HT-29 (cell line): ENCODE measurements at places on chromosomes 3 and 15.
A peak's percentile ranks its signal among the peaks of the same experiment; 100 is the strongest.

GRCh38 chr3:183775781-183776180, 49.6 kb downstream of the MAP6D1 start:
- DNase-seq, result no peak

- peak; percentile 66 for DNase-seq
Observed at GRCh38 chr15:77538793-77539497, 93.8 kb downstream of the LINGO1 start.

- no peak for DNase-seq
Observed at GRCh38 chr3:198107840-198108734, 148.1 kb downstream of the LMLN start.

GRCh38 chr3:151074256-151074655, 11.2 kb upstream of the MED12L start:
- no peak for DNase-seq

DNA sequence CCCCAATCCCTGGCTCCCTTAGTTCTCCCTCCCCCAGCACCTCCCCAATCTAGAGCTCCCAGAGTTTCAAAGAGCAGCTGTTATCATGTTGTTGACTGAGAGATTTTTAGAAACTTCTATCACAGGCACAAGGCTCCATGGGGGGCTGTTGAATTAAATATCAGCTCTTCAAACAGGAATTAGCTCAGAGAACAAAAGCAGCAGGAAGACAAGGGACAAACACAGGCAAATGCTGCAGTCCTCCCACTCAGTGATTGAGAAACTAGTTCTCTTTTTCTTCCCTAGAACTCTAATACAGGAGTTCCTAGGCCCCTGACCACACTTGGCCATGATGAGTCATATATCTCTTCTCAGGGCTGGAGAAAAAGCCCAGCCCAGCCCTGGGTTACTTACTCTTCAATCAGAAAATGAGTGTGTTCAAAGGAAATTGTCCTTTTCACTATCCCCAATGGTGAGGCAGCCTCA, 262.1 kb downstream of the IGSF11 start:
- no peak for DNase-seq

GRCh38 chr3:49656541-49657112, 17.5 kb upstream of the APEH start:
- DNase-seq, result peak; percentile 4

- no peak for DNase-seq
Observed at GRCh38 chr3:87800516-87800915, 258.3 kb downstream of the CGGBP1 start.

DNA sequence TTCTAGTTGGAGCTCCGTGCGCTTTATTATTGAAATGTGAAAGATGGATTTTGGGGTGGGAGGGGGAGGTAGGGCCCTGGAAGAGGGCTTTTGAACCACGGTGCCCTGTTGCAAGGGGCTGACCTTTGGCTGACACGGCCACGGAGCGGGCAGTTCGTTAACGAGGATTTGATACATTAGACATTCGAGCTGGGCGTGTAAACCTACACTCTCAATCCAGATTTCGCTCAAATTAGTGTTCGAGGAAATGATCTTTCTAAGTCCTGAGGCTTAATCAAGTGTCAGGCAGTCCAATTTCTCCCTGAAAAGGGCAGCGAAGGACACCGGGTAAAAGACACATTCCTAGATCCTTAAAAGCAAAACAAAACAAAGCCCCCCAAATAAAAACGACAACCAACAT, 13.0 kb downstream of the ZIC1 start:
- DNase-seq, result no peak

DNA sequence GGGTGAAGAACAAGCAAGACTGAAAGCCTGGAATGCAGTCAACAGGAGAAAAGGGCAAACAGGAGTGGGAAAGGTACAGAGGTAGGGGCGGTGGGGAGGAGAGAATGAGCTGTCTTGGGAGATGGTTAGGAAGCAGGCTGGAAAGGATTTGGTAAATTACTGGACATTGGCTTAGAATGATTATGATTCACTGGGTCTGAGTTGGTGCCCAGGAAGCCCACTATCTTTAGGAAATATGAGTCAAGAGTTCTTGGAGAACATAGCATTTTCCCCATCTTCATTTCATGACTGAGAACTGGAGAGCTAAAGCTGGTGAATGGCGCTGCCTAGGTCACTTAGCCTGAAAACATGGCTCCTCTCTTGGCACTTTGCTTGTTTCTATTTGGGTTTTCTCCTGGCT, 74.7 kb upstream of the C3orf80 start:
- DNase-seq, result no peak

- DNase-seq, result peak; percentile 79
Observed at GRCh38 chr3:160707187-160707794, 30.3 kb downstream of the ARL14 start.

DNA sequence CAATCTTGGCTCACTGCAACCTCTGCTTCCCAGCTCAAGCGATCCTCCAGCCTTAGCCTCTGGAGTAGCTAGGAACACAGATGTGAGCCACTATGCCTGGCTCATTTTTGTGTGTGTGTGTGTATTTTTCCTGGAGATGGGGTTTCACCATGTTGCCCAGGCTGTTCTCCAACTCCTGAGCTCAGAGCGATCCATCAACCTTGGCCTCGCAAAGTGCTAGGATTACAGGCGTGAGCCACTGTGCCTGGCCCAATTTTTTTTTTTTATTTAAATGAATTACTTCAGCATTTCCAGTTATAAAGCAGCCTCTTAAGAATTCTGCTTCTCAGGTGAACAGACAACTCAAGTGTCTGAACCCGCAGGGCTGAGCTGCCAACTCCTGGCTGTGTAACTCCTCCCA, 20.1 kb upstream of the ST3GAL6 start:
- DNase-seq, result no peak

DNA sequence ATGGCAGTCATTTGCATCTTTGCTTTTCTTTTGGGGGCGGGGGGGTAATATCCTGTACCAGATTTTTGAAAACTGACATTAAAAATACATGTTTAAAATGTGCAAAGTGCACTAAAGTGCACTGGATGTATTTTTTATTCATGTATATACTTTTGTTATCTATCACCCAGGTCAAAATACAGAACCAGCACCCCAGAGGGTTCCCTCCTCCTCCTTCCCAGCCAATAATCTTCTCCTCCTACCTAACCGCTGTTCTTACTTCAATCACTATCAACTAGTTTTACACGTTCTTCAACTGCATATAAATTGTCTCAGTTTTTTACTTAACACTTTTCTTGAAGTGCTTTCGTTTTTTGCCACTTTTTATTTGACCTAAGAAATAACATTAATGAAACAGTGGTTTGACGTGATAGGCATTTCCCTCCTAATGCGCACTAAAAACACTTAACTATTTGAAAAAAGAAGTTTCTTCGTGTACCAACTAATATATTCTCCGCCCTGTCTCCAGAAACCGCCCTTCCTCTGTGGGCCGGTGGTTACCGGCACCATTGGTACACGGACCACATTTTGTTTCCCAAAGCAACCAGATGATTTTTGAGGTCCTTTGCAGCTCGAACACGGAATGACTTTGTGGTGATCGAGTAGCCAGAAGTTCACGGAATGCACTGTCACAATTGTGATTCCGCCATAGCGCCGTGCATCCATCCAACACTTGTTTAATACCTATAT, 836 bp upstream of the AKAP13 start:
- peak; percentile 73 for DNase-seq

DNA sequence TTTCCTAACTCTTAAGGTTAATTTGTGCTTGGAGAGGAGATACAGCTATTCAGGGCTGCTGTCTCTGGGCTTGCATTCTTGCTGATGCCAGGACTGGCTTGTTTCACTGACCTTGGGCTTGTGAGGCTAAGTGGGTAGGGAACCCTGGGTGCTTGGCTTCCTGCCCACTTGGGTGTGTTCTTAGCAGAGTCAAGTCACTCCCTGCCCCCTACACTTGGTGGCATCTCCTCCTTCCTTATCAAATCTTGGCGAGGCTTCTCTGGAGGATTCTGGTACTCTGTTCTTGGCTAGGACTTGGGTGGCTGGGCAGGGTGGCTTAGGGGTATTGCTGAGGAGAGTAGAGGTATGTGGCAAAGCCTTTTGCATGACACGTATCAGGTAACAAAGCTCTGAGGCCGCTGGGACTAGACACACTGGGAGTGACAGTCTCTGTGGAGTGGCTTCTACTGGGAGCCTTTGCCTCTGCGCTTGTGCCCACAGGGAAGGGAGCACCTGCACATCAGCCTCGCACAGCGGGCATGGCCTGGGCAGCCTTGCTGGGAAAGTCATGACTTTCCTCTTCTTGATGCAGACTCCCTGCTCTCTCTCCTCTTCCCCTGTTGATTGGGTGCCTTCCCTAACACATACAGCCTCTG, 41.8 kb downstream of the CHCHD6 start:
- peak; percentile 49 for DNase-seq

DNA sequence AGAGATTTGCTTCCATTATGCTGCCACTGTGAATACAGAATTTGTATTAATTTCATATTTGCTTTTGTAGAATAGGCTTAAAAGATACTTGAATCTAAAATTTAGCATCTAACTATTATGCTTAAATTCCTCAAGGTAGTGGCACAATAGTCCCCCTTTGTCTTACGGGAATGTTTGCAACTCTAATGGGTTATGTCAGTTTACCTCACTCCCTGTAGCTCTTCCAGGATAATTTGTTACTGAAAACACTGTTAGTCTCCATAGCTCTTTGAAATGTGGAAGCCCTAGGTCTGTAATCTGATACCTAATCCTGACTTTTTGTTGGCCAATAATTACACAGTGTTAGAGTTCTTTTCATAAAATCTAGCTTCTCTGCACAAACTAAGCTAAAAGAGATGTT, 433.4 kb downstream of the PYDC2 start:
- DNase-seq, result no peak

GRCh38 chr15:86852741-86853140, 773.1 kb downstream of the AGBL1 start:
- DNase-seq, result no peak
